ENCODE measurements at places on chromosomes 16 and 17.

- no peaks in the 10 kb centered on the region for H3K4me1 ChIP-seq
- H3K27ac ChIP-seq, result no peak overlapping the region
- no peak overlapping the region for H3K4me3 ChIP-seq
- no peaks in the 10 kb centered on the region for H3K27me3 ChIP-seq
- no peaks in the 10 kb centered on the region for H3K36me3 ChIP-seq
Measured at GRCh38 chr16:22388101-22388644, 13.8 kb upstream of the CDR2 start.

DNA sequence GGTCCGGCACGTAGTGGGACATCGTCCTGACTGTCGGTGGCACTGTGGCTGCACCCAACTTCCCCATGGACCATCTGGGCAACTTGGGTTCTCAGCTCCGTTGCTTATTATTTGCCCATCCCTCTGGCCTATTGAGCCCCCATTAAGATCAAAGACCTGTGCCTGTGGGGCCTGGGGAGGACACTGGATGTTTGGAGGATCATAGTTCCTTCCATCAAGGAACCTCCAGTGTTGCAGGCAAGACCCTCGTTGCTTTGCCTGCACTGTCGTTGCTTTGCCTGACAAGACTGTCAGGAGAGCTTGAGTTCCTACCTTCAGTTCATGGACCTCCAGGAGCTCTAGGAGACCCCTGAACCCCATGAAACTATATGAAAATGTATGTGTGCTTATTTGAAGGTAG, 127.2 kb downstream of the CCDC144A start:
- no peak overlapping the region for H3K27ac ChIP-seq
- H3K36me3 ChIP-seq, result no peaks in the 10 kb centered on the region
- H3K27me3 ChIP-seq, result no peaks in the 10 kb centered on the region
- H3K4me3 ChIP-seq, result no peak overlapping the region
- no peak for DNase-seq
- no peaks in the 10 kb centered on the region for H3K4me1 ChIP-seq

DNA sequence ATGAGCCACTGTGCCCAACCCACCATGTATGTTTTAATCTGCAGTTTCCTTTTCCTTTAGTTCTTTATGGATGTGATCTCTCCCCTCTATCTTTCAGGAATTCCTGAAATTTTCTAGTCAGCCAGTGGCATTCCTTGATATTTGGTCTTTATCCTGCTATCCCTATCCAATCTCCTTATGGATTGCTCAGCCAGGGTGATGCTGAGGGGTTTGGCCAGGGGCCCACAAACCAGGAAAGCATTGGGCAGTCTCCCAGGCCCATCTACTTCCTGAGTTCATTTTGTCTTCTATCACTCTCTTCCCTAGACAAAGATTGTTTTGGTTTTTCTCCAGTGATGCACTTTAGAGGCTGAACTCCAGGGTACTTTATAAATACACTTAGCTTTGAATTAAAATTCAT, 115.9 kb downstream of the KATNIP start:
- no peaks in the 10 kb centered on the region for H3K36me3 ChIP-seq
- no peaks in the 10 kb centered on the region for H3K4me1 ChIP-seq
- no peaks in the 10 kb centered on the region for H3K27me3 ChIP-seq
- DNase-seq, result no peak
- no peak overlapping the region for H3K27ac ChIP-seq

- no peak overlapping the region for H3K27ac ChIP-seq
- H3K4me3 ChIP-seq, result no peak overlapping the region
- DNase-seq, result no peak
- H3K4me1 ChIP-seq, result no peaks in the 10 kb centered on the region
Measured at GRCh38 chr17:31738488-31738887, 120.6 kb downstream of the COPRS start.

GRCh38 chr17:41885733-41886132, 20.5 kb upstream of the KLHL11 start:
- no peaks in the 10 kb centered on the region for H3K4me1 ChIP-seq
- peaks cover 35% of the 10 kb centered on the region for H3K36me3 ChIP-seq
- no peak for DNase-seq
- no peak overlapping the region for H3K27ac ChIP-seq
- H3K4me3 ChIP-seq, result no peak overlapping the region
